ENCODE measurements at places on chromosomes 1 and 21. TPM values are rescaled to one million over a fixed set of nuclear protein-coding genes. Genes with fewer than 3 reads are reported as not detected.

PRAMEF13 gene
- total RNA-seq = not detected

C1orf185 gene
- total RNA-seq = not detected

FOXD2 gene
- 0.37 TPM for total RNA-seq

RALGPS2 gene
- total RNA-seq = 263 TPM

TMEM82 gene
- not detected for total RNA-seq

CFAP141 gene
- total RNA-seq = not detected

SGIP1 gene
- total RNA-seq = not detected

OSBPL9 gene
- 63.8 TPM for total RNA-seq
